HT-29 (cell line): ENCODE measurements at places on chromosomes 5 and 9. TPM values are rescaled to one million over a fixed set of nuclear protein-coding genes. Genes with fewer than 3 reads are reported as not detected.

The OTP gene
- total RNA-seq: not detected in 2 replicates

The HK3 gene
- not detected in 2 replicates for total RNA-seq

The GZMA gene
- not detected in 2 replicates for total RNA-seq

The NELFB gene
- total RNA-seq: 111 and 115 TPM in 2 replicates

The ZDHHC11B gene
- 3.7 and 5.2 TPM in 2 replicates for total RNA-seq

The LHX3 gene
- total RNA-seq: not detected in 2 replicates

The PCDHB16 gene
- 0.05 and 0.69 TPM in 2 replicates for total RNA-seq

The ABO gene
- total RNA-seq: 3.1 and 4.8 TPM in 2 replicates

The MZB1 gene
- 0.25 TPM in 1 of 2 replicates, not detected in the other for total RNA-seq

The SH3PXD2B gene
- total RNA-seq: 1.3 and 1.9 TPM in 2 replicates

The ZNF367 gene
- 18.7 and 22.0 TPM in 2 replicates for total RNA-seq

The NR4A3 gene
- total RNA-seq: 0.13 TPM in 1 of 2 replicates, not detected in the other

The PDE6A gene
- not detected in 2 replicates for total RNA-seq

DNA sequence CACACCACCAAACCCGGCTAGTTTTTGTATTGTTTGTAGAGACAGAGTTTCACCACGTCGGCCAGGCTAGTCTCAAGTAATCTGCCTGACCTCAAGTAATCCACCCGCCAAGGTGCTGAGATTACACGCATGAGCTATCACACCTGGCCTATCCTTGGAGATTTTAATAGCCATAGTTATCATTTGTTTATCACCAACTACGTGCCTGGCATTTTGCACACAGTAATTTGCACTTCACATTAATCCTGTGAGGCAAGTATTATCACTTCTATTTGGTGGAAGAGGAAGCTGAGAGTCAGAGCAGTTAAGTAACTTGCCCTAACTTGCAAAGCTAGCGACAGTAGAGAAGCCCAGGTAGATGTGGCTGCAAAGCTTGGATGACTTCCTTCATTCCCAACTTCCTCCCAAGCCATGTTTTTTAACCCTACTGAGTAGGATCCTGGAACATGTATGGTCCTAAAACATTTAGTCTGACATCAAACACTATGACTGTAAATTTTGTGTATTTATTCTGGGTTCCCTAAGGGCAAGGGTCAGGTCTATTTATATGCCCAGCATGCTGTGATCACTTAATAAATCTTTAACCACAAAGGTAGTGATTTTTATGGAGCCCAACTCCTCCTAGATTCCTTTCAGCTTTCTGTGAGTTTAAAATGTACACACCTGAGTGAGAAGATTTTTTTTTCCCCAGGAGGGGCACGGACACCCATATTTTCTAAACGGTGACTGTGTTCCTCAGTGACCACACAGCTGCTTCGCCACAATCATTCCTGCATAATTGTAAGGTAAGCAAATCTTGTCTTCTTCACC lies 100.2 kb upstream of the RAI14 start:
- DNase-seq: peak; percentile 83

DNA sequence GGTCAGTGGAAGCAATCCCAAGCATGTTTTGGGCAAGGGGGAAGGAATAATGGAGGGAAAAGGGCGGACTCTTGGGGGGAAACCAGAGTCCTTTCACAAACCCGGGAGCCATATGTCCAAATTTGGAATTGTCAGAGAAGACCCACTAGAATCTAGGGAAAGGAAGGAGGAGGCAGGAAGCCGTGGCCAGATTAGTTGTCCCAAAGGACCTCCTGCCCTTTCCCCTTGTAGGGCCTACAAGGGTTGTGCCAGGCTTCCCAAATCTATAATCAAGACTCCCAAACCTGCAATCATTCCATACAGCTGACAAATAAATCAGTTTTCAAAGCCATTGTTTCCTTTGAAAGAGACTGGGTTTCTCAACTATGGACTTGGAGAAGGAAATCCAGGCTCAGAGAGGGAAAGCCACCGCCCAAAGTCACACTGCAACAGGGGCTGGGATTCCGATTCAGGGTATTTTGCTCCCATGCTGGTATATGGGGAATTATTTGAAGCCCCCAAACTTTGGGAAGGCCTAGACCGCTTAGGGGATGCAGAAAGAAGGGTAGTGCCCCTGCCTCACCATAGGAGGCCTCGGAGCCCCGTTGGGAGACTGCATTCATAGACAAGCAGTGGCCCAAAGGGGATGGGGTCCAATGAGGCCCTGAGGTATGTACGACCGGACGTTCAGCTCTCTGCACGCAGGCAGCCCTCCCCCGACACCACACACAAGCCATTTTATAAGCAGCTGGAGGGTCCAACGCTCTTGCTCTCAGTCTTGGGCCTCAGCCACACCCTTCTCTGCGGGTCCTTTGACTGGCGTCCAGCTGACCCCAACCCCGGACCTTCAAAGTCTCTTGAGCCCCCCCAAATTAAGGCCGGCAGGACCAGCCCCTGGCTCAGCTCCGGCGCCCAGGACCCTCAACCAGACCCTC lies 815 bp downstream of the ANXA6 start:
- no peak for DNase-seq

GRCh38 chr9:75190762-75191161 lies 102.4 kb downstream of the OSTF1 start:
- DNase-seq: peak; percentile 15

DNA sequence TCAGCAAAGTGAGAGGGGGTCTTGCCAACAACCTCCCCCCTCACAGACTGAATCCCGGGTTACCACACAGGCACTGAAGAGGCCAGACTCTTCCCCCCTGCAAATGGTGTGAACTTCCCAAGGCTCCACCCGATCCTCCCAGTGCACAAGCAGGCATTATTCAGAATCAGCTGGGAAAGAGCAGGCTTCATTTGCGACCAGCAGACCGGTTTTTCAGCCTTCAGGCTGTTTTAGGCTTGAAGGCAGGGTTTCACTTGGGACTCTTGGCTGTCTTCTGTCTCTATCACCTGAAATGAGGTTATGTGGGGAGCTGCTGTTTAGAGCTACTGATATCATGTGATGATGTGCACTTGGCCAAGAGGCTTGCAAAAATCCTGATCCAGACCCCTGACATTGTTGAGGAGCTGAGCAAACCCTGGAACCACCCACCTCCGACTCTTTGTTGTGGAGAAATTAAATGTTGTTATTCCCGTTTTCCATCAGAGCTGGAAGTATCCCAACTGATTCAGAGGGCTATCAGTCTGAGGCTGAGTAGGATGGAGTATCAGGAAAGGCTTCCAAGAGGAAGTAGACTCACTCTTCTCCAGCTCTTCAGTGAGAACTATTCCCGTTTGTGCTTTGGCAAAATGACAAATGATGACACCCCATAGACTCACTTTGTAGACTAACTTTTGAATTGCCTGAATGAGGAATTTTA lies 63.3 kb upstream of the ZFR start:
- no peak for DNase-seq

GRCh38 chr5:150389531-150390266 lies 23.0 kb downstream of the CD74 start:
- no peak for DNase-seq

GRCh38 chr9:31336386-31336785 lies 1048.1 kb upstream of the ACO1 start:
- DNase-seq: no peak

DNA sequence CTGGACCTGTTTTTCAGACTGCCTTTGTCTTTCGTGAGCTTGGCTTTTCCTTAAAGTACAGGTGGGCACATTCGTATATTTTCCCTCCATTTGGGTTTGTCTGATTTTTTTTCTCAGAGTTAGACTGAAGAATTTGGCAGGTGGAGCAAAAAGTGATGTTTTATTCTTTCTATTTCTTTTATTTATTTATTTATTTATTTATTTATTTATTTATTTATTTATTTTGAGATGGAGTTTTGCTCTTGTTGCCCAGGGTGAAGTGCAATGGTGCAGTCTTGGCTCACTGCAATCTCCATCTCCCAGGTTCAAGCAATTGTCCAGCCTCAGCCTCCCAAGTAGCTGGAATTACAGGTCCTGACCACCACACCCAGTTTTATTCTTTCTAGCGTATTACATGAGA lies 1805.1 kb upstream of the WWC1 start:
- no peak for DNase-seq

- no peak for DNase-seq
Measured at GRCh38 chr5:95812074-95812471, 10.5 kb downstream of the GLRX start.

- DNase-seq: no peak
Measured at GRCh38 chr9:134220311-134220710, 55.9 kb upstream of the RNU6ATAC start.
